ENCODE measurements at places on chromosomes 1 and 21. TPM values are rescaled to one million over a fixed set of nuclear protein-coding genes. Genes with fewer than 3 reads are reported as not detected.

The ZRANB2 gene
- 58.9 TPM for polyA plus RNA-seq

The PLEKHA6 gene
- 20.6 TPM for polyA plus RNA-seq

The PRAMEF18 gene
- not detected for polyA plus RNA-seq

The PDZK1 gene
- polyA plus RNA-seq, result 1.6 TPM

The PLA2G4A gene
- 1.6 TPM for polyA plus RNA-seq

The TMEM82 gene
- polyA plus RNA-seq, result not detected

The MAGI3 gene
- polyA plus RNA-seq, result 2.4 TPM

The RUNX1 gene
- polyA plus RNA-seq, result 45.0 TPM

The METTL18 gene
- polyA plus RNA-seq, result 1.8 TPM

The CORT gene
- 0.10 TPM for polyA plus RNA-seq

The GOLPH3L gene
- polyA plus RNA-seq, result 11.0 TPM

The SPRR2E gene
- polyA plus RNA-seq, result not detected

The FMOD gene
- polyA plus RNA-seq, result 2.4 TPM

The RPS6KC1 gene
- 6.0 TPM for polyA plus RNA-seq

The ITGB2 gene
- polyA plus RNA-seq, result 0.14 TPM

The MX2 gene
- polyA plus RNA-seq, result 0.53 TPM

The COA7 gene
- 8.9 TPM for polyA plus RNA-seq

The OR2L2 gene
- not detected for polyA plus RNA-seq

The TFF2 gene
- polyA plus RNA-seq, result not detected

The LAPTM5 gene
- 0.09 TPM for polyA plus RNA-seq

The PTGS2 gene
- 3.4 TPM for polyA plus RNA-seq

The TNFSF4 gene
- 10.8 TPM for polyA plus RNA-seq

The LMOD1 gene
- polyA plus RNA-seq, result 48.6 TPM

The ERICH3 gene
- not detected for polyA plus RNA-seq

The OBSCN gene
- 9.5 TPM for polyA plus RNA-seq

The ADCY10 gene
- 0.03 TPM for polyA plus RNA-seq

The TAF1A gene
- 2.4 TPM for polyA plus RNA-seq

The OVAAL gene
- polyA plus RNA-seq, result not detected

The FAM177B gene
- polyA plus RNA-seq, result not detected

The RHOU gene
- polyA plus RNA-seq, result 0.27 TPM

The PAQR6 gene
- polyA plus RNA-seq, result 0.67 TPM

The AMY1C gene
- polyA plus RNA-seq, result not detected

The SERTAD4 gene
- polyA plus RNA-seq, result 0.22 TPM

The LAX1 gene
- not detected for polyA plus RNA-seq

The BGLAP gene
- 0.67 TPM for polyA plus RNA-seq

The CLIC6 gene
- not detected for polyA plus RNA-seq

The ILDR2 gene
- polyA plus RNA-seq, result not detected

The FCAMR gene
- not detected for polyA plus RNA-seq

The UBXN10 gene
- polyA plus RNA-seq, result not detected

The C1orf226 gene
- polyA plus RNA-seq, result 0.10 TPM

The SPRR2A gene
- polyA plus RNA-seq, result not detected

The ACOT11 gene
- polyA plus RNA-seq, result 2.7 TPM

The TMEM125 gene
- 0.10 TPM for polyA plus RNA-seq

The C1orf185 gene
- polyA plus RNA-seq, result not detected

The NOL9 gene
- polyA plus RNA-seq, result 13.0 TPM

The TFAP2E gene
- polyA plus RNA-seq, result 0.09 TPM

The CHRM3 gene
- polyA plus RNA-seq, result not detected

The SPTA1 gene
- not detected for polyA plus RNA-seq

The KRTAP20-3 gene
- not detected for polyA plus RNA-seq

The GOLT1A gene
- not detected for polyA plus RNA-seq

The CR1 gene
- polyA plus RNA-seq, result not detected
